D721Med (cell line): ENCODE measurements at places on chromosomes 3 and 15.

DNA sequence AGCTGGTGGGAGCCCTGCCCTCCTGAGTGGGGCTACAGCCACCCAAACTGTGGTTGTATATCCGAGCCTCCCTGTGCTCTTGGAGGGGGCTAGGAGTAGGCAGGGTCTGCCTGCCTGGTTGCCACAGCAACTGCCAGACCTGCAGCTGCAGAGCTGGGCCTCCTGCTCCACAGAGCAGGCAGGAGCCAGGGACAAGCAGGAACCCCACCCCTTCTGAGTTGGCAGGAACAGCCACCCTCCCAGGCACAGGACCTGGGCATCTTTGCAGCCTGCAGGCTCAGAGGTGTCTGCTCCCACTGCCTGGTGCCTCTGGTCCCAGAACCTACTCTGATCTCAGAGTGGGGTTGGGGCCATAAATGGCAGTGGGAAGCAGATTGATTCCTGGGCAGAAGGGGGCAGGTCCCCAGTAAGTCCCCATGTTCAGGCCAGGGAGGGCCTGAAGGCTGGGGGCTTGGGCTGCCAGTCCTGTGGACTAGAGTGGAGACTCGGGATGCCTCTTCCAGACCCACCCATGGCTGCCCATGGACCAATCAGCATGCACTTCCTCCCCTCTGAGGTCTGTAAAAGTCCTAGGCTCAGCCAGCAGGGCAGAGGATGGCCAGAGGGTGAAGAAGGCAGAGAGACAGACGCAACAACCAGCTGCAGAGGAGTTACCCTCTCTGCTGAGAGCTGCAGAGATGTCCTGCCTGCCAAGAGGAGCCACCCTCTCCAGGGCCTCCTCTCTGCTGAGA, 10.3 kb upstream of the LRRC31 start:
- no peak for DNase-seq

GRCh38 chr15:49468481-49468839, 45.4 kb downstream of the FGF7 start:
- DNase-seq = no peak

DNA sequence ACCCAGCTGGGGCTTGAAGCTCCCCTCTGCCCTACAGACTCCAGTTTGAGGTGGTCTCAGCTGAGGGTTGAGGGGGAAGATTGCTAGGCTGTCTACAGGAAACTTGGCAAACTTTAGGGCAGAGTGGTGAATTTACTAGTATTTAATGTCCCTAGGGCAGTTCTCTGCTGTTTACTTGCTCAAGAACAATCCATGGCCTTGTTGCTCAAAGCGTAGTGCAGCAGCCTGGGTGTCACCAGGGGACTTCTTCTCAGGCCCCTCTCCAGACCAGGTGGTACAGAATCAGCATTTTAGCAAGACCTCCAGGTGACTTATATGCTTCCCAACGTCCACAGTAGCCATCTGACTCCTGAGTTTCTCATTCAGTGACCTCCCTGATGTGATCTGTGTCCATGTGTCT, 188.9 kb downstream of the NR1D2 start:
- DNase-seq = no peak

DNA sequence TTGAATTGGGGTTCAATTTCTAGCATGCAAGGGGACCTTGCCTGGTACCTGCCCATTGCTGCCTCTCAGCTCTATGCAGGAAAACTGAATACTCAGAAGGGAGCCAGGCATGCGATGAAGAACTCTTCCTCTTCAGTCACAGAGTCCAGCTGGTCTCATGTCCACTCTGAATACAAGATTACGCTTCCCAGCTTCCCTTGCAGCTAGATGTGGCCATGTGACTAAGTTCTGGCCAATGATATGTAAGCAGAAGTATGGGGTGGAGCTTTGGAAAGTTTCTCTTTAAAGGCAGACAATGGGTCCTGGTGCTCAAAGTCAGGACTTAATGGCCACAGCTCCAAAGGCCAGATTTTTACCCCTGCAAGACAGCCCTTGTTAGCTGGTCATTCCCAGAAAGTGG, 9.0 kb downstream of the WNT7A start:
- no peak for DNase-seq

- no peak for DNase-seq
Measured at GRCh38 chr3:101720851-101721840, 3.3 kb upstream of the CEP97 start.

DNA sequence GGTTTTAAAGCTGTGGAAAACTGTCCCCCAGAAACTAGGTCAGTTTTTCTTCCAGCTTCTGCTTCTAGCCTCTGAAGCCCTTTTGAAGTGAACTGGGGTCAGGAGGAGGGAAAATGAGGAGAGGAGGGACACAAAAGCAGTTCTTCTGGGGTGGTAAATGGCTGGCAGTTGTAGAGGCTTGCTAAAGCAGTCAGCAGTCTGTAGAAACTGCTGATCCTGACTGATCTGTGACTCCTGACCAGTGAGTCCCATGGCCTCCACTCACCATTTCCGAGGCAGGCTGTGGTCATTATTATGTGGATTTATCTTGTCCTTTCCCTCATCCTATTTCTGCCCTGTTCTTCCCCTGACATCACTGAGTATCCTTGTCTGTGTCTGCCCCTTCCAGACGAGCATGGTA, 276.4 kb upstream of the ROPN1 start:
- DNase-seq = no peak

DNA sequence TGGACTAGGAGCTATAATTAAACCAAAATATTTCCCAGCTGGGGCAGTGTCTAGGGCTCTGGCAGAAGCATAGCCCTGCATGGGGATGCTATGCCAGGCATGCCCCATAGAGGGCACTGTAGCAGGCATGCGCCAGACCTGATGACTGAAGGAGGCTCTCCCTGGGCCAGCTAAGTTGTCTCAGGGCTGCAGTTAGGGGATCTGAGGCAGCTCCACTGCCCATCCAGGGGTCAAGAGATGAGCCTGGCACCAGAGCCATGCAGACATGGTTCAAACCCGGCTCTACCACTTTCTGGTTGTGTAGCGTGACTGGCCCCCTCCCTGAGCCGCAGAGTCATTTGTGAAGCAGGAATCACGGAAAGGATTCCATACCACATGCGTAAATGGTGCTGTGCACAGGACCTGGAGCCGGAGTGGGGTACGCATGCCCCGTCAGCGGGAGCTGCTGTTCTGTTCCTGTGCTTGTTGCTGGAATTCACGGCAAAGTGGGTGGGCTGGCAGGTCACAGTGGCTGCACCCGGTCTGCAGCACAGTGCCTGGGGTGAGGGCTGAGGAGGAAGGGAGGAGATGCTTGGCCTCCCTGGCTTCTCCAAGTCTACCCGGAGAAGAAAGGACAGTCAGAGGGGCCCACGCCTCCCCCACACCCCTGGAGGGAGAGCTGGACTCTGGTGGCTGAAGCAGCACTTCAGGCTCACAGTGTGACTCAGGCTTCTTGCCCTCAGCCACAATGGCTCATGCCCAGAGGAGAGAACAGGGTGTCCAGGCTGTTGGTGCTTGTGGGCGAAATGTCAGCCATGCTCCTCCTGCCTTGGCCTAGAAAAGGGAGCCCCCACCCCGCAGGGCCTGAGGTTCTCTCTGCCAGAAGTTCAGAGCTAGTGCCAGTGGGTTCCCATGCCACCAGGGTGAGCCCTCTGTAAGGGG, 43.1 kb downstream of the DNASE1L3 start:
- peak; percentile 58 for DNase-seq

- no peak for DNase-seq
Measured at GRCh38 chr3:113227146-113227545, 15.8 kb downstream of the BOC start.

GRCh38 chr3:119279101-119279554, 15.1 kb upstream of the ARHGAP31 start:
- DNase-seq = no peak

DNA sequence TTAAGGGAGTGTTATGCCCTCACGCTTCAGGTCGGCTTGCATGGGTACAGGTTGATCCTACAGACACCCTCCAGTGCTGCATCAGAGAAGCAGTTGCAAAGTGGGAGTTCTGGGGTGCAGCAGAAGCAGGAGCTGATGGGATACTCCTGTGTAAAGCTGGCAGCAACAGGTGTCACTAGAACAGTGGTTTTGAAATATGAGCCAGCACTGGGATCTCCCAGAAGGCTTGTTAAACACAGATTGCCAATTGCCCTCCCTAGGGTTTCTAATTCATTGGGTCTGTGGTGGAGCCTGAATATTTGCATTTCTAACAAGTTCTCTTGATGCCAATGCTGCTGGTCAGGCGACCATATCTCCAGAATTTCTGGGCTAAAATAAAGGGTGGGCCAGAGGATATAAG, 350.4 kb downstream of the CLSTN2 start:
- DNase-seq = no peak

GRCh38 chr3:191980443-191980842, 519.5 kb downstream of the PYDC2 start:
- DNase-seq = no peak

GRCh38 chr15:74374648-74375302, 7.3 kb upstream of the CYP11A1 start:
- no peak for DNase-seq

DNA sequence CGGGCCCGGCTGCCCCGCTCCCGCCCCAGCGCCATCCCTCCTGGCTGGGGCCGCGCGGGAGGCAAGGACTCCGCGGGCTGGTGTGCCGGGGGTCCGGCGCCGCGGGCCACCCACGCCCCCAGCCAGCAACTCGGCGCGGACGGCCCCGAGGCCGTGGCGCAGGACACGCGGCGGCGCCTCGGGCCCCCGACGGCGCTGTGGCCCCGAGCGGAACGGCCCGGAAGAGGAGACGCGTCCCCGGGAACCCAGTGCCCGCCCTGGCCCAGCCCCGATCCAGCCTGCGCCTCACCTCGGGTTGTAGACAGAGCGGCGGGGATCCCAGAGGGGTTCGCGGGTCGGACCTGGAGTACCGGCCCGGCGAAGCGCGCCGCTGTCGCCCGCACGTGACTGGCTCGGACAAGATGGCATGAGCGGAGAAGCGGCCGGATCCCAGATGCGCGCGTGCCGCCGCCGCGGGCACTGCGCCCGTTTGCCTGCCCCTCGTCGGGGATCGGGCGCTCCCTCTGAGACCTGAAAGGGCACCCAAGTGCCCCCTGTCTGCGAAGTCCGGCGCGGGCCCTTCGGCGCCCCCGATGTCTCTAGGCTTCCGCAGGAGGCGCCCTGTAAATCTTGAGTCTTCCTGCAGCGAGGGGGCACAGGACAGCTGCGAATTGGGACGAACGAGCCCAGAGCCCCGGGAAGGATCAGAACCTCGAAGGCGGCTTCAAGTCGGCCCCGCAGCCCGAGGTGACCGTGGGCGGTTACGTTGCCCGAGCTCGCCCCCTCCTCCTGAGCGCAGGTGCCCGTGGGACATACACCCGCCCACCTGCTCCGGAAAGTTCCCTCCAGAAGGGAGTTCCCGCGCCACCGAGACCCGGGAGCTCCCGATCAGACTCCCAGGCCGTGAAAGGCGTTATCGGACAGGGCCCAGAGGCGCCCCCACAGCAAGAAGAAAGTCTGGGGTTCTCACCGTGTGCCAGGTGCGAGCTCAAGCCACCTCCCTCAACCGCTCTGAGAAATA, 598 bp upstream of the SFMBT1 start:
- peak; percentile 41 for DNase-seq

GRCh38 chr3:76083992-76084391, 298.6 kb upstream of the ZNF717 start:
- no peak for DNase-seq

GRCh38 chr3:57758686-57759085, 2.6 kb downstream of the SLMAP start:
- DNase-seq = no peak

DNA sequence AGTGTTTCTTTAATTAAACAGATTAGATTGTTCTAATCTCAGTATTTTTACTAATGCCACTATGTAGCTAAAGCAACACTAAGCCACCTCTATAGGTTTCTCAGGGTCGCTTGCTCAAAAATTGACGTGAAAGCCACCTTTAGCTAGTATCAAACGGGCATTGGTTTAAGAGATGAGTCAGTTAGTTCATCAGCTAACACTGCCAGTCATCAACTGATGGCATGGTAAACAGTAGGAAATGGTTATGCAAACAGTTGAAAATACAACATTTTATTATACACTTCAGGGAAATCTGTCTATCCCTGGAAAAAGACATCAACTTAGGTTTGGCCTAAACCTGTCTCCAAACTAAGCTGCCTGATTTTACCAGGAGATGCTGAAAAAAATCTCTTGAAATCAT, 582.3 kb upstream of the NAALADL2 start:
- no peak for DNase-seq

- DNase-seq = no peak
Measured at GRCh38 chr3:33144433-33144832, 30.6 kb downstream of the CRTAP start.

DNA sequence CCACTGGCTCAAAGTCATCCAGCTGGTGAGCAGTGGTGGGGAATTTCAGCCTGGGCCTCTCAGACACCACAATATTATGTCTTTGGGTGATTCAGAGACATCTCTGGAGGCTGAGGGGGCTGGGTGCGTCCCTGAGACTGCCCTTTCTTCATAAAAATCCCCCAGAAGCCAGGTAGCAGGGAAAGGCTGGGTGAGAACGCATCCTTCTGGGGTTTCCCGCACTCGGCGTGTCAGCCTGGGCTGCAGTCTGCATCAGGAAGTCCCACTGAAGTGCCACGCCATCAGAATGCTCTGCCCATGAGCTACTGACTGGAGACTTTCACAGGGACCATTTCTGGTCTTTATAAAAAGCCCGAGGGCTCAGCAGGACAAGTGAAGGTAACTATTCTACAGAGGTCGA, 148.8 kb upstream of the SLC6A11 start:
- DNase-seq = no peak

- no peak for DNase-seq
Measured at GRCh38 chr15:42270996-42271395, 2.0 kb upstream of the GANC start.

GRCh38 chr15:29681946-29682345, 140.3 kb downstream of the TJP1 start:
- no peak for DNase-seq

DNA sequence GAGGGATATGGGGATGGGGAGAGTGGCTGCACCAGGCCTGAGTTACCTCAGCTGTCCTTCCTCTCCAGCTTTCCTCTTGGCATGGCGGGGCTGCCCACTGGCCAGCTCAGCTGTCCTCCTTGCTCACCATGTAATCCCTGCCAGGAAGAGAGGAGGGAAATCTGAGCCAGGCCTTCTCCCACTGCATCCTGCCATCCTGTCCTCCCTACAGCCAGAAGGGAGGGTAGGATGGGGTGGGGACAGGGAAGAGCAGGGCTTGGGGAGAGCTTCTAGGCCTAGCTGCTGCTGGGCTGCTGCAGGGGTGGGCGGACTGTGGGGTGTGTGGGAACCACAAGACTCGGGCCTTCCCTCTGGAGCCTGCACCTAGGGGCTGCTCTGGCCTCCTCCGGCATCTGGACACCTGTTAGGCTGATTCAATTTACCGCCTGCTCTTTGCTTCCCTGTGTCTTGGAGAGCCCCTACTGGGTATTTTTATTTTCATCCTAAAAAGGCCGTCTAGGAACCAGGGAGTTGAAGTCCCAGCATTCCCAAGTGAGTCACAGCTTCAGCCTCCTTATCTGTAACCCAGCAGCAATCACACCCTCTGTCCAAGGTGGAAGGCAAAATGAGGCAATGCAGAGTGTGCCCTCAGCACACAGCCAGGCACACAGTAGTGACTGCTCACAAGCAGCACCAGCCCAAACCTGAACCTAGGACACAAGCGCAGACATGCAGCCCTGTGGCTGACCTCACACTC, 13.1 kb upstream of the KY start:
- DNase-seq = no peak

- DNase-seq = no peak
Measured at GRCh38 chr3:182165234-182165633, 453.5 kb downstream of the SOX2 start.
